ENCODE measurements at places on chromosomes 12 and 14. TPM values are rescaled to one million over a fixed set of nuclear protein-coding genes. Genes with fewer than 3 reads are reported as not detected.

- peaks cover 2% of the 10 kb centered on the region for H3K27me3 ChIP-seq
- H3K4me3 ChIP-seq = no peak overlapping the region
- no peak overlapping the region for H3K27ac ChIP-seq
- no peaks in the 10 kb centered on the region for H3K36me3 ChIP-seq
Measured at GRCh38 chr14:93734086-93734822, 54.0 kb downstream of the PRIMA1 start.

GRCh38 chr14:77111021-77111420 lies 13.0 kb downstream of the CIPC start:
- DNase-seq = no peak
- H3K27me3 ChIP-seq = no peaks in the 10 kb centered on the region
- H3K27ac ChIP-seq = no peak overlapping the region
- H3K4me1 ChIP-seq = no peaks in the 10 kb centered on the region

- no peaks in the 10 kb centered on the region for H3K4me1 ChIP-seq
- no peak for DNase-seq
- H3K4me3 ChIP-seq = no peak overlapping the region
- no peak overlapping the region for H3K27ac ChIP-seq
- H3K36me3 ChIP-seq = no peaks in the 10 kb centered on the region
Measured at GRCh38 chr14:80310938-80311750, 99.8 kb upstream of the DIO2 start.

Gene OVCH1
- total RNA-seq = not detected

Data from activated CD4-positive, alpha-beta T cell treated with anti-CD3 and anti-CD28 coated beads, Interleukin-2, amount 10 ng/mL, durations not matched to agents 24 days and 14 days (primary cell).